Upper lobe of left lung (tissue), 6 donors: ENCODE measurements at places on chromosomes 2 and 18. TPM values are rescaled to one million over a fixed set of nuclear protein-coding genes. Genes with fewer than 3 reads are reported as not detected.

ACVR1 gene
- 22.3 TPM for total RNA-seq

- DNase-seq = no peak
Observed at GRCh38 chr2:64273524-64274398, 129.5 kb upstream of the PELI1 start.

DNA sequence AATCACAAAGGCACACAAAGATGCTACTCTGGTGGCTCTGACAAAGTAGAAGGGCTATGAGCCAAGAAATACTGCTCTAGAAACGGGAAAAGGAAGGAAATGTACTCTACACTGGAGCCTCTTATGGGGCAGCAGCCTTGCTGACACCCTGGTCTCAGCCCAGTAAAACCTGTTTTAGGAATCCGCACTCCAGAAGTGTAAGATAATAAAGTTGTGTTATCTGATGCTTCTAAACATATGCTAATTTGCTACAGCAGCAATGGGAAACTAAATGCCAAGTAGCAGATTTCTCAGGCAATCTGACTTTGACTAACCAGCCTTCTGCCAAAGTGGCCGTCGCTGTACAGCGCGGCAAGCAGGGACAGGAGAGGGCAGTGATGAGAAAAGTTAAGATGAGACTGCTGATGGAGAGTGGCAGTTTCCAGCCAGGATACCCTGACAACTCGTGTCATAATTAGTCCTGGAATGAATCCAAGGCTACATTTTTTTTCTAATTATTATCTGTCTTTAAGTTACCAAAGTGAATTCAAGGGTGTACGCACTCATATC lies 99.0 kb downstream of the NETO1 start:
- no peak for DNase-seq

UGT1A8 gene
- total RNA-seq = not detected

GRCh38 chr2:158724803-158725381 lies 70.2 kb upstream of the DAPL1 start:
- no peak for DNase-seq

HES6 gene
- total RNA-seq = 5.2 TPM

GRCh38 chr2:231037202-231037730 lies at the start of gene C2orf72:
Gene C2orf72, plus strand, starts transcription at chr2:231037523. Its CDS starts 43 bp downstream, at chr2:231037566.
- DNase-seq = no peak

DNA sequence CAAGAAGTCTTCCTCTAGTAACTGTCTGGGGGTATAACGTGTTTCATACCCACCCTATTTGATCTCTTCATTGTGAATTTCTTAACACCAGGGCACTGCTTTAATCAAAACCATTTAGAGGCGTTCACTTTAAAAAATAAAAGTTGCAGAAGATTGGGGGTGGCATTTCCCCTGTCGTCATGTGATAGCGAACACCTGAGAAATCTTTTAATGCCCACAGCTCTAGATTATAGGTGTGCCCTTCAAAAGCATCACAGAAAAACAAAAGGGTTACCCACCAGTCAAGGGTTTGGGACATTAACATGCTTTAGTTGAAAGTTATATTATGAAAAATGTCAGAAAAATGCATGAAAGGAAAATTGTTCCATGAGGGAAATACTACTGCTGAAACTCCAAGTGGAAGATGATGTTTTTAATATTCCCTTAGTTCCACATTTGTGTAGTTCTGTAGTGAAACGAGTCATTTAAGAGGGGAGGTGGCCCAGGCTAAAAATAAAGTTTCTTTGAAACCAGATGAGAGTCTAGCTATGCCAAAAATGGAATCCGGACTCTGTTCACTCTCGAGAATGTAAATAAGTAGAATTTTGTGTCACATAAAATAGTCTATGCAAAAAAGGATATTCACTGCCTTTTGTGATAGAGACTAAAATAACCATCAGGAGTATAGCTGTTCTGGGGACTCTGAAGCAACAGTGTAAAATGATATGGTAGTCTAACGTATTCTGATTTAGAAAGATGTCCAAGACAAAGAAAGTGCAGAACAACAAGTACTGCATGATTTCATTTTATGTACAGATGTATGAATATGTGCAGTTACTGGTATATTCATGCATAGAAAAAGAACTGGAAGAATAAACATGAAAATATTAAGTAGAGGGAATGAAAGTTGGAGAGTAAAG lies 95.3 kb downstream of the TMEM247 start:
- no peak for DNase-seq

HRH4 gene
- total RNA-seq = not detected

- no peak for DNase-seq
Observed at GRCh38 chr2:37469126-37469525, 124.7 kb downstream of the QPCT start.

KYNU gene
- 31.1 TPM for total RNA-seq

- DNase-seq = no peak
Observed at GRCh38 chr2:20623741-20624155, 27.1 kb downstream of the HS1BP3 start.

- DNase-seq = no peak
Observed at GRCh38 chr2:139574371-139574770, 794.2 kb upstream of the NXPH2 start.

GRCh38 chr2:98087447-98088020 lies 567 bp downstream of the VWA3B start:
- DNase-seq = no peak

TMEM169 gene
- 1.1 TPM for total RNA-seq

DNA sequence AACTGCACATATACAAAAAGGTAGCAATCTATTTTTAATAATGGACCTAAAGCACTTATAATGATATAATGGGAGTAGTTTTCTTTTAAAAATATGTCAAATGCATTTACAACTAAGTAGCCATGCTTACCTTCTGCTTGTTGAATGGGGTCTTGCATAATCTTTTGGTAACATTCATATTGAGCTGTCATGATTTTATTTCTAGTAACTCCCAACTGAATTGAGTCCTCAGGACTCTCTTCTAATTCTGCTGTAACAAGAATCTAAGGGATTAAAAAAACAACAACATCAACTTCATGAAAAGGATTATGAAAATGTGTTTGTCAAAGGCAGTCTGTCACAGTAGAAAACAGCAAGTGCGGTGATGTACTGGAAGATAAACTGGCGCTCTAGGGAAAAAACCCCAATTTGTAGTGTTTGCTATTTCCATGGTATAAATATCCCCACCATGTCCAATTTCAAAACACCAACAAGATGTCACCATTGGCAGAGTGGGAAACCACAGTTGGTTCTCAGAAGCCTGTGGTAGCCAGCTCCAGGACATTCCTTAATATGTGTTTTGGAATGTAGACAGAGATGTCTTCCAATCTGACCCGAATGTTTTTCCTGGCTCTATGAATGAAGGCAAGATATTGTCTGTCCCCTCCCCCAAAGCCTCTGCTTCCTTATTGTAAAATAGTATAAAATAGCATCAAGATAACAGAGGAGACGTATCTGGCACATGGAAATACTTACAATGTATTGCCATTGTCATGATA lies 64.8 kb downstream of the CALCRL start:
- DNase-seq = no peak

- DNase-seq = no peak
Observed at GRCh38 chr18:1246827-1247226, 342.2 kb downstream of the ADCYAP1 start.
